Fibroblast of upper back skin (primary cell): ENCODE measurements at places on chromosomes 12 and 14.

DNA sequence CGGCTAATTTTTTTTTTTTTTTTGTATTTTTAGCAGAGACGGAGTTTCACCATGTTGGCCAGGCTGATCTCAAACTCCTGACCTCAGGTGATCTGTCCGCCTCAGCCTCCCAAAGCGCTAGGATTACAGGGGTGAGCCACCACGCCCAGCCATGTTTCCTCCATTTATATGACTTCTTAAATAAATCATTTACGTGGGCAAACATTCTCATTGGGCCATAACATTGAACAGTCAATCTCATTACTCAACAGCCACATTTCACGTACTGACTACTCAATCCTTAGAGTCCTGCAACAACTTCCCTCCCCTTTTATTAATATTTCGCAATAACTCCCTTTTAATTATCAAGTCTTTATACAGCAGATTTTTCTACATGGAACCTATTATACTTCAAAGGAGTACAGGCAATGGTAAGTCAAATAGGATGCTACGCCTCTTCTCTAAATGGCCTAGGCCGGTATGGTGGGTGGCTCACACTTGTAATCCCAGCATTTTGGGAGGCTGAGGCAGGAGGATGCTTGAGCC is 7.4 kb upstream of the CSRNP2 start:
- DNase-seq = no peak

- DNase-seq = peak; percentile 55
Measured at GRCh38 chr14:36941783-36942521, 230.5 kb downstream of the SLC25A21 start.

DNA sequence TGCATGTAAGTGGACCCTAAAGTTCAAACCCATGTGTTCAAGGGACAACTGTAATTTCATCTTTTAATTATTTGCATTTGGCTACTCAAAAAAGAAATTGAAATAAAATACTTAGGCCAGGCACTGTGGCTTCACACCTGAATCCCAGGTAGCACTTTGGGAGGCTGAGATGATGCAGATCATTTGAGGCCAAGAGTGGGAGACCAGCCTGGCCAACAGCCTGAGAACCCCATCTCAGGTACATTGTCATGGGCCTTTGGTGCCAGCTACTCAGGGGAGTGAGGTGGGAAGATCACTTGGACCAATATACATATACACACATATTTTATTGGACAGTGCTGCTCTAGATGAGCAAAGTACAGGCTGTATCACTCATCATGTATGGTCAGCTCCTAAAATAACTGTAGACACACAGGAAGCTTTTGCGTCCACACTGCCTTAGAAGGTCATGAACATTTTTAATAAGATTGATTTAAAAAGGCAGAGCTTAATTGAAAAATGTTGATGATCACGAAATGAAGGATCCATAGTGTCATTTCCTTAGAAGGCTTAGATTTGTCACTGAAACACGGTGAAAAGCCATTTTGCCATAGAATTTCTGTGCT is 2.5 kb upstream of the ZCCHC8 start:
- DNase-seq = no peak

GRCh38 chr12:11738450-11738849 is 89.0 kb downstream of the ETV6 start:
- DNase-seq = no peak

- no peak for DNase-seq
Measured at GRCh38 chr12:28065374-28065773, 92.8 kb upstream of the PTHLH start.

- no peak for DNase-seq
Measured at GRCh38 chr14:94158239-94158883, 15.8 kb upstream of the PPP4R4 start.

GRCh38 chr14:75230140-75230792 is 48.4 kb upstream of the FOS start:
- DNase-seq = peak; percentile 41

DNA sequence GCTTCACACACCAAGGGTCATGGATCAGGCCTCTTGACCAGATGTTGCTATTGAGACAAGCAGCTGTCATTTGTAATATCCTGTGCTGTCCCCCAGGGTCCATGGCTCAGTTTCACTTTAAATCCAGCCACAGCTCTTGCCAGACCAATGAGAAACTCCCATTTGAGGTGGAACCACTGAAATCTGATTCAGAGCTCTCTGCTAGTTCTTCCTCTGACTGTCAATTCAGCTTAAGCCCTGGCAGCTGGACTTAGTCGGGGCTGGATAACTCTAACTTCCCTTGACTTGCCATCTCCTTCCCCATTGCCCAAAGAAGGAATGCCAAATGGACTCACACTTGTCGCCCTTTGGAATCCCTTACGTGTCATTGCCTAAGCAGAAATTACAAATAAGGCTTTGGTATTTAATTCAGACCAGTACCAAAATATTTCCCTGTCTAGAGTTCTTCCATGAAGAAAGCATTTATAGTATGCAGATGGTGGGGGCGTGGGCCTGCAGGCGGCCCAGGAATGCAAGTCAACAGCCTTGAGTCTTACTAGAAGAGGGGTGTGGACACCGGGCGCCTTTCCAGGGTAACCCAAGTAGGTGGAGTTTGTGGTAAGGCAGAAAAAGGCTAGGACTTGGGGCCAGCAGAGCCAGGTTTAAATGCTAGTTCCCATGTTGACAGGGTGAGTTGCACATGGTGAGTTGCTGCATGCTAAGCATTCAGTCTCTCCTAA is 96.9 kb upstream of the TMPO start:
- DNase-seq = peak; percentile 99

- DNase-seq = no peak
Measured at GRCh38 chr12:116393255-116393654, 115.8 kb upstream of the MED13L start.

DNA sequence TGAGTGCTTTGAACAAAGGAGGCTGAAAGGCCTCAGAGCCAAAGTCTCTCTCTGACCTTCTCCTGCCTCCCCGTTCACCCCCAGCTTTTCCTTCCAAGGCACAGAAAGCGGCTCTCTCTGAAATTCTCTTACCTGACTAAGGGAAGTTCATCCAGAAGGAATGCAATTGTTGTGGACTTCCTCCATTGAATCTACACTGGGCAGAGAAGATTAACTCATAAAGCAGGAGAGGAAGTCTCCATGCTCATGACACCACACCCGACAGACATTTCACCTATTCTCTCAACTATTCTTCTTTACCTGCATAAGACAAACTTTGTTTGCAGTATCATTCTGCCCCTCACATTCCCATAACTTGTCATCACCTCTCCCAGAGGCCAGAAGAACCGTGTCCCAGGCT is 129.3 kb upstream of the CCDC175 start:
- no peak for DNase-seq

DNA sequence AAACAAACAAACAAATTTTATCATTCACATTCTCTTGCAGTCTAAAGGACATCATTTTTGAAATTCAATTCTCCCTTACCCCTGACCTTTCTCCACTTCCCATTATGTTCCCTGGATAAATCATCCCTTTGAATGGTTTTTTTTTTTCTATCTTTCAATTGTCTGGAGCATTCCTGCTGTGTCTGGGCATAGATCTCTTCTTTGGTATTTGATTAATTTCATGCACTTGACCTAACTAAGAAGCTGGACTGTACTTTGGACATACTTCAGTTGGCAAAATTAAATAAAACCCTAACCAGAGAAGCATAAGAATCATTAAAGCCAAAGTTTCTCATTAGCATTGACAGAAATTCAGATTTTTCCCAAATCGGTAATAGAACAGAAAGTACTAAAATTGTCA is 163.6 kb upstream of the BMP4 start:
- DNase-seq = no peak

DNA sequence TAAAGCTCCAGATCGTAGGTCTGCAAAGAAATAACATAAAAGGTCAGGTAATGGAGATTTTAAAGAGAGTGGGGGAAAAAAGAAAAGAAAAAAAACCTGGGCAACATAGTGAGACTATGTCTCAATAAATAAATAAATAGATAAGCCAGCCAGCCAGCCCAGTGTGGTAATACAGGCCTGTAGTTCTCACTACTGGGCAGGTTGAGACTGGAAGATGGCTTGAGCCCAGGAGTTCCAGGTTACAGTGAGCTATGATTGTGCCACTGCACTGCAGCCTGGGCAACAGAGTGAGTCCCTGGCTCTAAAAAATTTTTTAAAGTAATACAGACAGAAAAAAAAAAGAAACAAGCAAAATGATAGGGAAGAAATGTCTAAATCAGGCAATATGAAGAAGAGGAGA is 43.2 kb upstream of the BBS10 start:
- no peak for DNase-seq

GRCh38 chr14:72177251-72177650 is 245.0 kb downstream of the RGS6 start:
- DNase-seq = no peak

DNA sequence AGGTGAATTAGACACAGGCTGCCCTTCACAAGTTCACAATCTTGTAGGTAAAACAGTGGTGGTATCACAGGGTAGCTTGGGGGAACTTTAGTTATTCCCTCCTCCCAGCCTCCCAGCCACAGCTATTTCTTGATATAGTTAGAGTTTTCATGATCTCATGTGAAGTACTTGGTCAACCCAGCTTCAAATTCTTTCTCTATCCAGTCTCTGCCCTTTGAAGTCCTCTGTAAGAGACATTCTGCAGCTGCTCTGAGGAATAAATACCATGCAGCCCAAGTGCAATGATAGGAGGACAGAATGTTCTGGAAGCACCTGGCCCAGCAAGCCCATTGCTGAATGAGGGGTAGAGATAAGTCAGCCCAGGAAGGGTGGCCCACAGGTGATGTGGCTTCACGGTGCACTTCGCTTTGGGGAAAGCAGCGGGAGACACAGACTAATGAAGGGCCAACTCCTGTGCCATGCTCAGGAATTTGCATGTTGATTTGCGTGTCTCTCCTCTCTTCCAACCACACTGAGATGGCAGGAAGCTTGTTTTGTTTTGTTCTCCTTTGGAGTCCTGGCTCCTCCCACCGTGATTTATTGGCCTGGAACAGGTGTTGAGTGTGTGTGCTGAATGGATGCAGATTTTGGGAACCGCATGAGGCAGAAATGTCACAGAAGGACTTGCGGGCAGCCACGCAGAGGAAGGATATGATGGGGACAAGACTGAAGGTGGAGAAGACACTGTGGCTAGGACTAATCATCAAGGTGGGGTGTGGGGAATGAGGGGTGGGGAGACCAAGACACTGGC is 8.0 kb upstream of the TXNRD1 start:
- DNase-seq = no peak

- DNase-seq = no peak
Measured at GRCh38 chr14:64790478-64790877, 86.3 kb downstream of the PLEKHG3 start.

- no peak for DNase-seq
Measured at GRCh38 chr12:110785240-110785639, 42.5 kb upstream of the PPP1CC start.

DNA sequence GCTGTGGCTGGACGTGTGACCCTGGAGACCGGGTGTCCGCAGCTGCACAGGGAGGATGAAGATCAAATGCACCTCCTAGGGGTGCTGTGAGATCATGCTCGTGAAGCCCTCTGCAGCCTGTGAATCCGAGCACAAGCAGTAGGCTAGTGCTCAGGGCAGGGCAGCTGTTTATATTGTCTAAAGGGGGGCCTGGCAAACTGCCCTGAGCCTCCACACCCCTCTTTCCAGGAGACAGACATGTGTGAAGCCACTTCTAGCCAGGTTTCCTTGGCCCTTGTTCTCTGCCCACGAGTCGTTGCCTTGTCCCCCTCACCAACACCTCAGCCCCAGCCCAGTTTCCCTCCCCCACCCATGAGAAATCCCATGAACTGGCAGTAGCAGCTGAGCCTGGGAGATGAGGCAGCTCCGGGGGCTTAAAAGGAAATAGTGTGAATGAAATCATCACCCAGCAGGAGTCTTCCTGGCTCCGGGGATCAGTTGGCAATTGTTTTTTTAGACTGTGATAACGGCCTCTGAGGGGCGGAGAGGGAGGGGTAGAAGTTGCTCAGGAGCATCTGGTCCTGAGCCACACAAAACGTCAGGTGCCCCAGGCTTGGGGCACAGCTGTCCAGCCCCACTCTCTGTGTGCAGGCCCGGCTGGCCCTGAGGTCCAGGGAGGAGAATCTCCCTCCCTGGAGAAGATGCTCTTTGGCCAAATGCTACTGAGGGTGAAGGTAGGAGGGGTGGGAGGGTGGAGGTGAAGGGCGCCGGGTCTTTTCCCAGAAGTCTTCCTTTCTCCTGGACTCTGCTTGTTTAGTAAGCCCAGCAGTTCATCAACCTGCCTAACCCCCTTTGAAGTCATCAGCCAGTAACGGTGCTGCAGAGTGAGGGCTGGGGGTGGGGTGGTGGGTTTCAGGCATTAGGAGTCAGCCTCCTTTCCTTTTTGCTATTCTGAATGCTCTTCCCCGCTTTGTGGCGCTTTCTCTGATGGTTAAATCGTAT is 4.0 kb downstream of the FGF6 start:
- DNase-seq = no peak

- peak; percentile 6 for DNase-seq
Measured at GRCh38 chr12:92191061-92191460, 45.4 kb upstream of the BTG1 start.

DNA sequence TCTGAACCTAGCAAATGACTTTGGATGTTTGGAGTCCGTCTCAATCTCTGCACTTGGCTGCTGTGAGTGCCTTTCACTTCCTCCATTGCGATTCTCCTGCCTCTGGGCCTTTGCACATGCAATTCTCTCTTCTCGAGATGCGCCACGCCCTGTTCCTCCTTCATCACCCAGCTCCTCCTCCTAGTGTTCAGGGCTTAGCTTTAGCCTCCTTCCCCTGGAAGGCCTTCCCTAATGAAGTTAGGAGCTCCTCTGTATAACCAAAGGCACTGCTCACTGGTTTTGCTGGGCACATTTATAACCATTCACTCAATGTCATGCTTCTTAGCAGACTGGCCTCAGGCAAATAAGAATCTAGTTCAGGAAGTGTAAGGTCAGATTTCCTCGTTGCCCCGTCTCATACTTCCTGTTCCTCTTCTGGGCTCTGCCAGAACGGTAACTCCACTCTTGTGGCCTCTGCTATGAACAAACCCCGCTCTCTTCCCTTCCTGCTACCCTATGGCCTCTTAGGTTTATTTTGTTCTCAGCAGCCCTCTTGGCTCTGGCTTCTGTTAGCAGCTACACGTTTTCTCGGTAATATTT is 171.4 kb downstream of the CRADD start:
- no peak for DNase-seq
